ENCODE measurements at places on chromosomes 1 and 21.

DNA sequence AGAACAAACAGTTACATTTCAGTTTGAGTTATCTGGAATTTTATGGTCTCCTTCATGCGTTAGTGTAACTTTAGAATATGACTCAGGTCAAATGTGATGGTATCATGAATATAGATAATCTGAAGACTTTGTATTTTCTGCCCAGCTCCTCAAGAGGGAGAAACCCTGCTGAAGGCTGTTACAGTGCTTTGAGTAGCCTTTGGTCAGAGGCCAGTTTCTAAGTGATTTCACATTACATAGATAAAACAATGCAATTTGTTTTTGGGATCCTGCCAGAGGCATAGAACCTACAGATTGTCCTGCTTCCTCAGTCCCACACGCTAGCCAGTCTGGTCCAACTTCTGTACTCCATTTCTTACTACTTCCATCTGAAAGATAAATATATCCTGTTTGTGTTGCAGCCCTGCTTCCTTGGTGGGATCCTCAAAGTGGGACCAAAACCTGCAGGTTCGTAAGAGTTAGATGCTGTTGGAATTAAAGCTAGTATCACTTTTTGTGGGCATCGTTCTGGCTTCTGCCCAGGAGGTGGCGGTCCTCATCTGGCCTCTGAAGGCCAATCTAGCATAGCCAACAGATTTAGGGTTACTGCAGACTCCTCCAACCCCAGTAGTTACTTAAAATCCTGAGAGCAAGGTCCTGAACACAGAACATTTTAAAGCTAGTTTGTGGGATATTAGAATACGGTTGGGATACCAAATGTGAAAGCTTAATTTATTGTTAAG, 645.8 kb upstream of the USP24 start:
- no peak for DNase-seq

DNA sequence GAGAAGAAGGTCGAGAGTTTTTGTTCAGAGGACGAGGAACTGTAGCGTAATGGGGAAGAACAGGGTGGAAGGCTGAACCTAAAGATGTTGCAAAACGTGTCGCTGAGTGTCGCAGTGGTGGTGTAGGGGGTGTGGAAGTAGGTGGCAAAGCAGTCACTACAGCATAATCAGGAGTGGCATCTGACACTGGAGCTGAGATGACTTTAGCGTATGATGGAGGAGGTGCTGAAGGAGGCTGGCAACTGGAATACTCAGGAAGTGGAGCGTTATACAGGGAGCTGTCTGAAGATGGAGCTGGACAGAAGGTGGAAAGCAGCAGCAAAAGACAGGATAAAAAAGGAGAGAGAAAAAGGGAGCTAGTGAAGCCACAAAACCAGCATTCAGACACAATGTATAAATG, 89.9 kb upstream of the LBR start:
- DNase-seq = no peak

GRCh38 chr1:94119796-94120569, 965 bp downstream of the ABCA4 start:
- peak; percentile 2 for DNase-seq

- no peak for DNase-seq
These were observed 93.5 kb downstream of the PLD5 start for GRCh38 chr1:242430956-242431355.

GRCh38 chr1:170049176-170049800, 25.2 kb downstream of the KIFAP3 start:
- DNase-seq = no peak

GRCh38 chr1:184362876-184363275, 24.0 kb upstream of the C1orf21 start:
- DNase-seq = no peak

DNA sequence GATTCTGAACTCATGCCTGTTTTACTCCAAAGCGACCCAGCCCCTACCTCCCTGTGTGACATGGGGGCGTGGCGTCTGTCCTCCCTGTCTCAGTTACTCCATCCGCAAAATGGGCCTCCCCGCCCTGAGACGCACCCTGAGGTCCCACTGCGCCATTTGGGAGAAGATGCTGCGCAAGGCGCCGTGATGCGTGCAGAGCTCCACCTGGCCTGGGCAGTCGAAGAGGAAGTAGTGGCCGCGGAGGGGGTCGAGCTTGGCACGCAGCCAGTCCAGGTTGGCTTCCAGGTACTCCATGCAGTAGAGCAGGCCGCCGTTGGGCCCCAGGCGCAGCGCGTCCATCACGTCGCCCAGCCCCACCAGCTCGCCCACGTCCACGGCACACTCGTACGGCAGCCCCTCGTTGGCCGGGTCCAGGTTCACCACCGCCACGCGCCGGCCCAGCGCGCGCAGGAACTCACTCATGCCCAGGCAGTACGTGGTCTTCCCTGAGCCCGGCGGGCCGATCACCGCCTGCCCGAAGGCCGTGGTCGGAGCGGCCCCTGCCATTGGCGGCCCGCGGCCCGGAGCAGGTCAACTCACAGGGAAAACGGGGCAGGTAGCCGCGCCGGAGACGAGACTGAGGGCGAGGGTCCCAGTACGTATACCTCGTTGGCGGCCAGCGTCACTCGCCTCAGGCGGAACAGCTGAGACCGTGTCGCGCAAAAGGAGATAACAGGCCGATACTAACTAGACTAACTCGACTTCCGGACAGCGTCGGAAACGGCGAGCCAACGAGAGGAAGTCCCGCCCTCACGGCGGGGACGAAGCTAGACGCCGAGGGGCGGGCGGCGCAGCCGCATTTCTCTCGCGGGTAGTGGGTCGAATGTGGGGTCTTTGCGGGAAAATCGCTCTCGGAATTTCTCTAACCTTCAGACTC, at the start of gene GPN2:
TSS of gene GPN2 (minus strand) at position 733 of the 916 bp plus-strand sequence. CDS start at position 546, 187 bp downstream.
- DNase-seq = peak; percentile 96

DNA sequence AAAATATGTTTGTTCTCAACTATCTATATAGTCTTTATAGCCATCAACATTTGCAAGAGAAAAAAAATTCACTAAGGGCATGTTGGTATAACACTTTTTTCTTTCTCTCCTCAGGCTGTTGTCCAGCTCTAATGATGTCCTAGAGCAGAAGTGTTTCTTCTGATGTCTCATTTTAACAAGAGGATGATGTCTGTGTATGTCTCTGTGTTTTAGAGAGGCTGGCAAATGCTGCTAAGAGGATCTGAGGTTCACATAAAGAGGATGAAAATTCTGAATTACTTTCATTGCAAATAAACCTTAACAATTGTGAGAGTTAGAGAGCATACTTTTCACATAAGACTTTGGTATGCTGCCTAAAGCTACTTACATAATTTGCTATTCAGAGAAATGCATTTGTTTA, 2.6 kb upstream of the BRINP3 start:
- no peak for DNase-seq

GRCh38 chr1:31648641-31649357, 4.1 kb upstream of the PEF1 start:
- DNase-seq = no peak

- DNase-seq = no peak
These were observed 151.7 kb upstream of the NEGR1 start for GRCh38 chr1:72434070-72434469.

- no peak for DNase-seq
These were observed 35.0 kb downstream of the HSD3B2 start for GRCh38 chr1:119449971-119450370.
